ENCODE measurements at places on chromosomes 7 and 10.

- DNase-seq, result no peak
Observed at GRCh38 chr10:2137549-2138174, 400.3 kb upstream of the ADARB2 start.

GRCh38 chr10:78566284-78567111 lies 502.3 kb upstream of the ZMIZ1 start:
- DNase-seq, result no peak

DNA sequence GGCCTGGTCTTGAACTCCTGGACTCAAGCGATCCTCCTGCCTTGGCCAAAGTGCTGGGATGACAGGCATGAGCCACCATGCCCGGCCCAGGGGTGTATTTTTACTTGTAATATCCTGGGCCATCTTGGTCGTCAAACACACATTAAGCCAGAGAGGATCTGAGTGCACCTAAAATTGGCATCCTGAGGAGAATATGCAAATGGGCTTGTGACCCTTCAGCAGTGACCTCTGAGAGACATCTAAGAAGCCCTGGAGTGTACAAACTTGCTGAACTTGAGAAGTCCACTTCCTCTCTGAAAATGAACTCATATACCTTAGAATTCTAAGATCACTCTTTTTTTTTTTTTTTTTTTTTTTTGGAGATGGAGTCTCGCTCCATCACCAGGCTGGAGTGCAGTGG lies 372.0 kb upstream of the C7orf33 start:
- DNase-seq, result no peak

DNA sequence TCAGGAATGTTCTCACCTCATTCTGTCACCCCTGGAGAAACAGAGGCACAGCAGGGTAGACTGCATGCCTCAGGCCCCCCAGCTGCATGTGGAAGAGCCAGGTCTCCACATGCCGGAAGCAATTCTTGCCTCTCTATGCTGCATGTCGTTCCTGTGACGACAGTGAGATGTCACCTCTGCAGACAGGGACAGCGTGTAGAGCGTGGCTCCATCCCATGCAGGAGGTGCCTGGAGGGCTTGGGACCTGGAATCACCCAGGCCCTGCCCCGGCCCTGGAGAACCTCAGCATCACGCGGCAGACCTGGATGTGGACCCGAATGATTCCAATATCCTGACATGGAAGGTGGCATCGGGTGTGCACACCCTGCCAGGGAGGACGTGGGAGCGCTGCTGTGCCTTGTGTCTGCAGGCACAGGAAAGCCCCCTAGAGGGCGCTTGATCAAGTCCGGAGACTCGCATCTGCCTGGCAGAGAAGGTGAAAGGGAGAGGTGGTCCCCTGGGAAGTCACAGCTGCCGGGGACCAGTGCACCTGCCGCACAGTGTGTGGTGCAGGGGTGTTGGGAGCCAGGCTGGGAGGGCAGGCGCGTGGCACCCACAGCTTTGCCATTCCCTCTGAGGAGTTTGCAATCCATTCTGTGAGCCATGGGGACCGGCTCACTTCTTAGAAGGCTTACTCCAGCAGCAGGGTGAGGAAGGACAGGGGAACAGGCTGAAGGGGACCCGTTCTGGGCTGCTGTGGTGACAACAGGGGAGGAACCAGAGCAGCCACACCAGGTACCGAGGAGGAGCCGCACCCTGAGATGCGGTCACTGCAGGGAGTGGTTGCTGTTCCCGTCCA lies 45.3 kb upstream of the EN2 start:
- DNase-seq, result no peak

GRCh38 chr7:148173369-148173768 lies 417.2 kb upstream of the C7orf33 start:
- no peak for DNase-seq

GRCh38 chr10:21173802-21174714 lies 276.9 kb upstream of the NEBL start:
- no peak for DNase-seq

DNA sequence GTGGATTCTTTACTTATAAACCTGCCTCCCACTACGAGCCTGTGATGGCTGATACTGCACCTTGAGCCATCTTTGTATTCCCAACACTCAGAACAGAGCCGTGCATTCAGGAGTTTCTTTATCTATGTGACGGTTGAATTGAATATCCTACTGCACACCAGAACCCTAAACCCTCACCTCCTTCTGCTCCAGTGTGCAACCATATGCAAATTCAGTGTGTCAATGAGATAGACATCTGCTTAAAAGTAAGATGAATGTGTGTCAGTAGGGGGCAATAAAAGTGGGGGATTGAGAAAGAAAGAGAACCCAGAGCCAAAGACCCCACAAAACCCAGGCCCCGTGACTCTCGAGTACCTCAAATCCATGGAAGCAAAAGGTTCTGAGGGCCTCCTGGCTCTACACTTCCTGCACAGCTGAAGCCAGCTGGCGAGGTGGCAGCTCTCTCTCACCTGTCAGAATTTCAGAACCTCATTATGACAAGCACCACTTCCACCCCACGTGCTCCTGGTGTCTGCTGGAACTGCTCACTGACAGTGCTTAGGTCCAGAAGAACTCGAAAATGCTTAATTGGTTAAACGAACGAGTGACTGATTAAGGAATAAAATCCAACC lies 143.3 kb upstream of the GPR26 start:
- DNase-seq, result no peak

- no peak for DNase-seq
Observed at GRCh38 chr10:944034-944831, 12.7 kb upstream of the LARP4B start.

GRCh38 chr10:52266858-52267257 lies 47.2 kb upstream of the DKK1 start:
- no peak for DNase-seq

DNA sequence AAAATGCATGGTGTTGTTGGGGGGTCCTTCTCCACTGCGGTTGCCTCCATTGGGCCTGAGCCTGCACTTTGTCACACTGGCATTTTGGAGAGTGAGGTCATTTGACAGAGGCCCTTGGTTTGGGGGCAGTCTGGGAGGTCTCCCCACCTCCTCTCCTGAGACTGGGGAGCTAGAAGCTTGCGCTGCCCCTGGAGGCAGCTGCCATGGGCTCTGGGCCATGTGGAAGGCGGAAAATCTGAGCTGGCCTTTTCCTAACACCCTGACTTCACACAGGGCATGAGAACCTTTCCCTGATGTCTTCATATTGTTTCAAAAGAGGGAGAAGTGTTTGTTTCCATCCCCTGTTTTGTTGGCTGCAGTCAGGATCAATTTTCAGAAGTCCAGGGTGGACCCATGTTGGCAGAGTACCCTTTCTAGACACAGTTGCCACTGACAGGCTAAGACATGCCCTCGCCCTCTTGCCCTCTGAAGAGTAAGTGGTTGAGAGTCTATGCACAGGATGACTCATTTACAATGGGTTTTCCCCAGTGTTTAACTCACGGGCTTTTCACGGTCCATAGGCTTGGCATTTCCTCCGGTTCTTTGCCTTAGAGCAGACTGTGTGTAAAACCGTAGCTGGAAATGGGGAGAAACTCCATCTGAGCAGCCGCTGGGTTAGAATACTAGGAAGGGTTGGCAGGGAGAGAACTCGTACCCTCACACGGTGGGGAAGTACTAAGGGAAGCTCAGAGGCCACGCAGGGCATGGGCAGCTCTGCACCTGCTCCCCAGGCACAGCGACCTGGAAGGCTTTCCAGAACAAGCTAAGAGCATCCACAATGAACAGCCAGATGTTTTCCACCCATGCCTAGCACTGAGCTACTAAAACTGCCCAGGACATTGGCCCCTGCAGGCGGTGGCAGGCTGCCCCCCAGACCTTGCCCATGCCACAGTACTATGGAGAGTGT lies 655.0 kb downstream of the SDK1 start:
- no peak for DNase-seq

DNA sequence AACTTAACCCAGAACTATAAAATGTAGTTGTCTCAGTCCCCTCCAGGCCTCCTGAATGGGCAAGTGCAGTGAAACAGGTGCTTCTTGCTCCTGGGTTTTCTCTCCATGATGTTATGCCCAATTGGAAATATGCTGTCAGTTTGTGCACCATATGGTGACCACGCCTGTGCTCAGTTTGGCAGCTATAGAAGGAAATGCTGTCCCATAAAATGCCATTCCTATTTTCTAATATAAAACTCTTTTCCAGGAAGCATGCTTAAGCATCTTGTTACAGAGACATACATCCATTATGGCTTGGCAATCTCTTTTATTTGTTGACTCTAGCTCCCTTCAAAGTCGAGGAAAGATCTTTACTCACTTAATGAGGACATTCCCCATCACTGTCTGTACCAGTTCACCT lies 45.2 kb downstream of the FGFBP3 start:
- no peak for DNase-seq

- no peak for DNase-seq
Observed at GRCh38 chr10:132497063-132497680, 40.4 kb upstream of the INPP5A start.

GRCh38 chr10:617471-617870 lies 72.0 kb downstream of the DIP2C start:
- no peak for DNase-seq
